ENCODE measurements at places on chromosomes 4 and X. TPM values are rescaled to one million over a fixed set of nuclear protein-coding genes. Genes with fewer than 3 reads are reported as not detected.

- no peak overlapping the region for H3K4me3 ChIP-seq
- no peaks in the 10 kb centered on the region for H3K4me1 ChIP-seq
- H3K36me3 ChIP-seq = no peaks in the 10 kb centered on the region
- no peak overlapping the region for H3K27ac ChIP-seq
- DNase-seq = no peak
Measured at GRCh38 chrX:24646745-24647182, 383 bp downstream of the PCYT1B start.

GRCh38 chr4:86909546-86910295 is 17.5 kb upstream of the C4orf36 start:
- no peak overlapping the region for H3K27ac ChIP-seq
- no peaks in the 10 kb centered on the region for H3K27me3 ChIP-seq

DNA sequence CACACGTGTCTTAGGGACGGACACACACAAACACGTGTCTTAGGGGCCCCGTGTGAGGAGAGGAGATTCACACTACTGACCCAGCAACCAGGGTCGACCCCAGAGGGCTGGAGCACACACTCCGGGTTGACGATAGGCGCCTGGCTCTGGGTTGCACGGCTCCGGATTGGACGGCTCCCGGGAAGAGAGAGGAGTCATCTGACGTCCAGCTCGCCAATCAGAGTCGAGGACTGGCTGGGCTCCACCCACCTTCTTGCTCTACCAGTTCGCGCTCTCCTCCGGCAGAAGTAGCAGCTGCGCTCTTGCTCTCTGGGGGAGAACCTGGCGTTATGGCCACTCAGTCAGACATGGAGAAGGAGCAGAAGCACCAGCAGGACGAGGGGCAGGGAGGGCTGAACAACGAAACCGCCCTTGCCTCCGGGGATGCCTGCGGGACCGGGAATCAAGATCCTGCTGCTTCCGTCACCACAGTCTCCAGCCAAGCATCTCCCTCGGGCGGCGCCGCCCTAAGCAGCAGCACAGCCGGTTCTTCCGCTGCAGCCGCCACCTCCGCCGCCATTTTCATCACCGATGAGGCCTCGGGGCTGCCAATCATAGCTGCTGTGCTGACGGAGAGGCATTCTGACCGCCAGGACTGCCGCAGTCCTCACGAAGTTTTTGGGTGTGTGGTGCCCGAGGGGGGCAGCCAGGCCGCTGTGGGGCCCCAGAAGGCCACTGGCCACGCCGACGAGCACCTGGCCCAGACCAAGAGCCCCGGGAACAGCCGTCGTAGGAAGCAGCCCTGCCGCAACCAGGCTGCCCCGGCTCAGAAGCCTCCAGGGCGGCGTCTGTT is 74.3 kb downstream of the NUDT10 start:
- no peaks in the 10 kb centered on the region for H3K27me3 ChIP-seq
- H3K4me3 ChIP-seq = no peak overlapping the region
- DNase-seq = no peak
- H3K36me3 ChIP-seq = no peaks in the 10 kb centered on the region
- no peak overlapping the region for H3K27ac ChIP-seq
- no peaks in the 10 kb centered on the region for H3K4me1 ChIP-seq

GRCh38 chr4:121397941-121398601 is 17.3 kb upstream of the QRFPR start:
- H3K4me1 ChIP-seq = no peaks in the 10 kb centered on the region
- DNase-seq = no peak
- H3K4me3 ChIP-seq = no peak overlapping the region
- H3K27ac ChIP-seq = no peak overlapping the region
- H3K27me3 ChIP-seq = no peaks in the 10 kb centered on the region

- no peaks in the 10 kb centered on the region for H3K36me3 ChIP-seq
- peak overlapping the region; percentile 97 for H3K27ac ChIP-seq
- peaks cover 2% of the 10 kb centered on the region for H3K27me3 ChIP-seq
- H3K4me1 ChIP-seq = peaks cover 23% of the 10 kb centered on the region
- no peak overlapping the region for H3K4me3 ChIP-seq
Measured at GRCh38 chrX:109840585-109840984, 107.5 kb upstream of the ACSL4 start.

DNA sequence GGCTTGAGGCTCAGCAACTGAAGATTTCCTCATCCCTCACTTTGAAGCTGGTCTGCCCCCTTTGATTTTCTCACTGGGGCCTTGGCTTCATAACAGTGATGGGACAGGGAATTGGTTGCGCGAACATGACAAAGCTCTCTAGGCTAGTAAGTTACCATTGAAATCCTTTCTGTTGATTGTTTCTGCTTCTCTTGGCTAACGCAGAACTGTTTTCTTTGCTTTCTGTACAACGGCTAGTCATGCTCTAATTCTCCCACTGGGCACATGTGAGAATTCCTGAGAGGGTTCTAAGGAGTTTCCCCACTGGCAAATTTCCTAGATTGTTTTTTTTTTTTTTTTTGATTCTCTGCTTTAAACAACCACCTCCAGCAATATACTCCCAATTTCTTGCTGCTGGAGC is 738.6 kb downstream of the PCDH7 start:
- H3K27me3 ChIP-seq = no peaks in the 10 kb centered on the region
- H3K27ac ChIP-seq = no peak overlapping the region
- H3K36me3 ChIP-seq = no peaks in the 10 kb centered on the region
- no peak overlapping the region for H3K4me3 ChIP-seq
- no peaks in the 10 kb centered on the region for H3K4me1 ChIP-seq
- no peak for DNase-seq

GRCh38 chr4:53785996-53786395 is 194.7 kb upstream of the LNX1 start:
- no peaks in the 10 kb centered on the region for H3K36me3 ChIP-seq
- H3K4me1 ChIP-seq = peaks cover 42% of the 10 kb centered on the region
- H3K4me3 ChIP-seq = no peak overlapping the region
- H3K27me3 ChIP-seq = no peaks in the 10 kb centered on the region
- DNase-seq = peak; percentile 29

- no peaks in the 10 kb centered on the region for H3K27me3 ChIP-seq
- no peaks in the 10 kb centered on the region for H3K4me1 ChIP-seq
- no peak overlapping the region for H3K4me3 ChIP-seq
- no peak overlapping the region for H3K27ac ChIP-seq
- no peaks in the 10 kb centered on the region for H3K36me3 ChIP-seq
Measured at GRCh38 chr4:1647432-1647831, 36.7 kb downstream of the FAM53A start.

DNA sequence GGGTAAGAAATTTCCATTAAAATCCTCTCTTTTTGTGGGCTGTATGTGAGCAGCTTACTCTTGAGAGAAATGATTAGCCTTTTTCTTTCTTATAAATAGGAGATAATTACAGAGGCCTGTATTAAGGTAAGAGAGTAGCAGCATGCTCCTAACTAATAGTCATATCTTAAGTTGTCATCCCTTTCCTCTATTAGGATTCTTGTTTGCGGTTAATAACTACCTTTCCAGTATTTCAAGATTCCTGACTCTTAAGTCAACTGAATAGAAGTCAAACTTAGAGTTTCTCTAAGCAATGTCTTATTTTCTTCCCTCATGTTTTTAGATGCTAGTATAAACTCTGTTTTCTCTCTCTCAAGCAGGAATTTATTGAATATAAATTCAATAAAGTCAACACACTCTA is 139.9 kb upstream of the GPRIN3 start:
- DNase-seq = no peak
- no peaks in the 10 kb centered on the region for H3K36me3 ChIP-seq
- no peak overlapping the region for H3K4me3 ChIP-seq
- H3K4me1 ChIP-seq = no peaks in the 10 kb centered on the region

DNA sequence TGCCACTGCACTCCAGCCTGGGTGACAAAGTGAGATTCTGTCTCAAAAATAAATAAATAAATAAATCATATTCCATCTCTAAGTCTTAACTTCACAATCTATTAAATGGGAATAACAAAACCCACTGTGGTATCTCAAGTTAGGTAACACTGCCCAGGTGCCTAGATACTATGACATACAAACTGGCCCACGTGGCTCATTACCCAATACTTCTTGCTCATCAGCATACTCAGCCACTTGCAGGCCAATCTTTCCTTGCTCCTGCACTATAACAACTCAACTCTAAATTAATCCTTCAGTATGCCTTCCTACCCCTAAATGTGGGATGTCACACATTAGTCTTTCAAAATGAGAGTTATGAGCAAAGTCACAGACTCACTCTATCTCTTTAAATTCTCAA is 230.1 kb downstream of the OPHN1 start:
- H3K4me1 ChIP-seq = no peaks in the 10 kb centered on the region
- H3K36me3 ChIP-seq = 0 out of 2 replicates have a peak, but pooled peaks cover 1% of the 10 kb centered on the region
- H3K27ac ChIP-seq = no peak overlapping the region
- H3K27me3 ChIP-seq = peaks cover 2% of the 10 kb centered on the region
- H3K4me3 ChIP-seq = no peak overlapping the region

- H3K27me3 ChIP-seq = no peaks in the 10 kb centered on the region
- peak; percentile 23 for DNase-seq
- no peak overlapping the region for H3K27ac ChIP-seq
- no peak overlapping the region for H3K4me3 ChIP-seq
- H3K36me3 ChIP-seq = no peaks in the 10 kb centered on the region
- H3K4me1 ChIP-seq = no peaks in the 10 kb centered on the region
Measured at GRCh38 chr4:36111172-36111571, 133.1 kb downstream of the ARAP2 start.

DNA sequence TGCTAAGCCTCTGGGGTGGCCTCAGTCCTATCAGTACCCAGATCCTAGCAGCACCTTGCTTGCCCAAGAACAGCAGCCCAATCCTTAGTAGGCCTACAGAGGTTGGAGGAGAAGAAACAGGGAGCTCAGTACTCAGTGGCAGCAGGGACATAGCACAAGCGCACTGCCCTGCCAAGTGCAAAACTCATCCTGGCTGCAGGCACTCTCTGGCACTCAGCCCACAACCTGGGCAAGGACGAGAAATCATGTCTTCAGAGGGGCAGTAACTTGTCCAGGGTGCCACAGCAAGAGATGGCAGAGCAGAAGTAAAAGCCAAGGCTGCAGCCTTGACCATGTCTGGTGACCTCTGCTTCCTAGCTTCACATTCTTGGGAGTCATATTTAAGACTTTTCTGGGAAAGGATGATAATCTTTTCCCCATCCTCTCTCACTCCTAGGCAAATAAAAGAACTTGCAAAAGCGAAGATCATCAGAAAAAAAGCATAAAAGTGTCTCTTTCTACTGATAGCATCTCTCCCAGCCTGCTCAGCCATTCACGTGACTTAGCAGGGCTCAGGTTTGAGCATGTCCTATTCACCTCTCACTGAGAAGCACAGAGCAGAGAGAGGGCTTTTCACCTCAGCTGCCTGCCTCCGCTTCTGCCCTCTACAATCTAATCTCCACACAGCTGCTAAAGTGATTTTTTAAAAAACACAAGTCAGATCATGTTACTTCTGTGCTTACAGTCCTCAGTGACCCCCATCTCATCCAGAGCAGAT is 37.2 kb upstream of the MAGEA4 start:
- no peaks in the 10 kb centered on the region for H3K36me3 ChIP-seq

GRCh38 chr4:52984462-52984881 is 122.4 kb downstream of the RASL11B start:
- H3K4me3 ChIP-seq = no peak overlapping the region
- H3K27ac ChIP-seq = no peak overlapping the region
- DNase-seq = peak; percentile 60
- no peaks in the 10 kb centered on the region for H3K36me3 ChIP-seq

DNA sequence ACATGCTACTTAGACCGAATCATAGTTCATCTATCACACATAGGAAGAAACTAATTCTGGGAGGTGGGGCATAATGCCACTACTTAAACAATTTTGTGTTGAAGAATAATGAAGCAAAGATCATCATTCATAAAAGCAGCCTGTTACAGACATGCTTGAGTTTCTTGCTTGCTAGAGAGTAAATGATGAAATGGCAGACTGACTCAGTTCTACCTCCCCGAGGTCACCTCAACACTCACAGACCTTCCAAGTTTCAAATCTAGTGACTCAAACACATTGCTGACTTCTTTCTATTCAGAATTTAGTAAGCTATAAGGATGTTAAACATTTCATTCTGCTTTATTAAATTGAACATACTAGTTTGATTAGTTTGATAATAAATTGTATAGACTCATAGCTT is 636.5 kb upstream of the FRG1 start:
- no peaks in the 10 kb centered on the region for H3K4me1 ChIP-seq
- no peak overlapping the region for H3K27ac ChIP-seq
- no peak overlapping the region for H3K4me3 ChIP-seq
- H3K36me3 ChIP-seq = no peaks in the 10 kb centered on the region

GRCh38 chr4:182832352-182833120 is 84.7 kb downstream of the DCTD start:
- no peak overlapping the region for H3K27ac ChIP-seq
- no peak for DNase-seq
- H3K4me1 ChIP-seq = no peaks in the 10 kb centered on the region
- no peaks in the 10 kb centered on the region for H3K36me3 ChIP-seq

- H3K27me3 ChIP-seq = no peaks in the 10 kb centered on the region
- DNase-seq = peak; percentile 62
- H3K27ac ChIP-seq = no peak overlapping the region
- no peaks in the 10 kb centered on the region for H3K36me3 ChIP-seq
Measured at GRCh38 chr4:176387571-176387970, 67.8 kb downstream of the SPCS3 start.

GRCh38 chr4:94244087-94244828 is 36.6 kb downstream of the SMARCAD1 start:
- no peaks in the 10 kb centered on the region for H3K27me3 ChIP-seq
- peaks cover 2% of the 10 kb centered on the region for H3K4me1 ChIP-seq
- H3K36me3 ChIP-seq = peaks cover 18% of the 10 kb centered on the region
- H3K27ac ChIP-seq = no peak overlapping the region

- DNase-seq = no peak
- peaks cover 2% of the 10 kb centered on the region for H3K4me1 ChIP-seq
- H3K4me3 ChIP-seq = no peak overlapping the region
- H3K36me3 ChIP-seq = no peaks in the 10 kb centered on the region
- H3K27me3 ChIP-seq = no peaks in the 10 kb centered on the region
Measured at GRCh38 chr4:126455865-126456264, 1141.1 kb downstream of the FAT4 start.

GRCh38 chr4:75844151-75844662 is 58.0 kb downstream of the PPEF2 start:
- H3K4me1 ChIP-seq = peaks cover 12% of the 10 kb centered on the region
- H3K4me3 ChIP-seq = no peak overlapping the region
- H3K36me3 ChIP-seq = no peaks in the 10 kb centered on the region
- DNase-seq = peak; percentile 96

- no peaks in the 10 kb centered on the region for H3K27me3 ChIP-seq
- no peaks in the 10 kb centered on the region for H3K4me1 ChIP-seq
- peak; percentile 41 for DNase-seq
- no peaks in the 10 kb centered on the region for H3K36me3 ChIP-seq
Measured at GRCh38 chr4:78610546-78611214, 59.1 kb downstream of the ANXA3 start.

The CYP2U1 gene
- 11.1 TPM for total RNA-seq

The FAM9B gene
- total RNA-seq = not detected

The CXCL9 gene
- total RNA-seq = not detected

The STARD8 gene
- total RNA-seq = 1.7 TPM

The CSAG1 gene
- not detected for total RNA-seq

The RGN gene
- 0.18 TPM for total RNA-seq

The MMRN1 gene
- not detected for total RNA-seq

The SULT1E1 gene
- total RNA-seq = not detected

The H2BW2 gene
- total RNA-seq = not detected

The PHKA1 gene
- 3.3 TPM for total RNA-seq

The BOD1L1 gene
- 26.9 TPM for total RNA-seq

The PAGE5 gene
- total RNA-seq = not detected

The UGT2A1 gene
- total RNA-seq = not detected

The RAB9B gene
- 0.90 TPM for total RNA-seq

The COX7B2 gene
- total RNA-seq = not detected

The HSFX2 gene
- total RNA-seq = not detected

The MAP9 gene
- total RNA-seq = 6.6 TPM

Data from IMR-90 (cell line).